Esophagus squamous epithelium (tissue), 5 donors: ENCODE measurements at places on chromosomes 7 and 10. TPM values are rescaled to one million over a fixed set of nuclear protein-coding genes. Genes with fewer than 3 reads are reported as not detected.

Gene BRI3
- total RNA-seq: 32.3 TPM

- no peak overlapping the region for H3K4me3 ChIP-seq
- H3K27me3 ChIP-seq: no peaks in the 10 kb centered on the region
- DNase-seq: no peak
- H3K27ac ChIP-seq: no peak overlapping the region
- no peaks in the 10 kb centered on the region for H3K36me3 ChIP-seq
Measured at GRCh38 chr10:23314835-23315239, 29.8 kb downstream of the C10orf67 start.

DNA sequence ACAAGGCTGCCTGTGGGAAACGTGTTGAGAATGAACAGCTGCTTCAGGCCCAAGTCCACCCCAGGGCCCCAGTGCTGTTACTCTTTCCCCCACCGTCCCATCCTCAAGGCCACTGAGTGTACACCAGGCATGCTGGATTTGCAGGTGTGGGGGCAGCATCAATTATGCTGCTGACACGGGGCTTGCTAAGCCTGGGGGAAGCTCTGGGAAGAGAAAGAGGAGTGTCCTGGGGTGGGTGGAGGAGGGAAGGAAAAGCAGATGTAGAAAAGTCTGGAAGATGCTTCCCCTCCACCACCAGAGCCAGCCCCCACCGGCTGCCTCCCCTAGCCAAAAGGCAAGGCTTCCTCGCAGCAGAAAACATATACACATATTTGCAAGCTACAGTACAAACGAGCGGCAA lies 153.9 kb downstream of the CDH23 start:
- no peak for DNase-seq
- H3K27ac ChIP-seq: no peak overlapping the region
- peaks cover 6% of the 10 kb centered on the region for H3K27me3 ChIP-seq

Gene COL28A1
- total RNA-seq: 0.31 TPM

Gene STAG3
- total RNA-seq: not detected

- no peaks in the 10 kb centered on the region for H3K36me3 ChIP-seq
- no peaks in the 10 kb centered on the region for H3K4me1 ChIP-seq
- no peak overlapping the region for H3K4me3 ChIP-seq
- no peaks in the 10 kb centered on the region for H3K27me3 ChIP-seq
- DNase-seq: no peak
- no peak overlapping the region for H3K27ac ChIP-seq
Measured at GRCh38 chr7:15086862-15087261, 184.3 kb upstream of the DGKB start.

Gene AVPI1
- total RNA-seq: 7.7 TPM

GRCh38 chr7:122136078-122136477 lies 8.0 kb downstream of the AASS start:
- H3K36me3 ChIP-seq: no peaks in the 10 kb centered on the region
- no peak for DNase-seq
- H3K27me3 ChIP-seq: no peaks in the 10 kb centered on the region
- H3K27ac ChIP-seq: no peak overlapping the region
- no peak overlapping the region for H3K4me3 ChIP-seq
- peaks cover 12% of the 10 kb centered on the region for H3K4me1 ChIP-seq

DNA sequence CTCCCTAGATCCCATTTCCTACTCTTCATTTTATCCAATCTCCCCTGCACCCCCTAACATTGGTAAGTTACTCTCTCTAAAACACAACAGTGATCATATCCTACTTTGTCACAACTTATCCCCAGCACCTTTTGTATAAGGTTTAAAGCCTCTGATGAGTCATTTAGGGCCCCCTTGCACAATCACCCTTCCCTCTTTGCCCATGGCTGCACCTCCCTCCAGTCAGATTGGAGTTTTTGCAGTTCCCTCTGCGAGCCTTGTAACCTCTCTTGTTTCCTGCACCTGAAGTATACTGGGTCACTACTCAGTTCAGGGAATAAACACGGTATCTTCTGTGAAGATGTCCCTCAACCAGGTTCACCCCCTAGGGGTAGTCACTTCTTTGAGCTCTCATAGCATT lies 55.9 kb upstream of the ADRB1 start:
- no peak overlapping the region for H3K4me3 ChIP-seq
- no peak overlapping the region for H3K27ac ChIP-seq
- H3K4me1 ChIP-seq: no peaks in the 10 kb centered on the region

GRCh38 chr10:19946791-19947190 lies 130.6 kb downstream of the PLXDC2 start:
- no peaks in the 10 kb centered on the region for H3K36me3 ChIP-seq
- H3K4me3 ChIP-seq: no peak overlapping the region
- H3K4me1 ChIP-seq: peaks cover 16% of the 10 kb centered on the region
- no peak overlapping the region for H3K27ac ChIP-seq

Gene RASSF4
- total RNA-seq: 7.4 TPM
